ENCODE measurements at places on chromosomes 3 and 15.

DNA sequence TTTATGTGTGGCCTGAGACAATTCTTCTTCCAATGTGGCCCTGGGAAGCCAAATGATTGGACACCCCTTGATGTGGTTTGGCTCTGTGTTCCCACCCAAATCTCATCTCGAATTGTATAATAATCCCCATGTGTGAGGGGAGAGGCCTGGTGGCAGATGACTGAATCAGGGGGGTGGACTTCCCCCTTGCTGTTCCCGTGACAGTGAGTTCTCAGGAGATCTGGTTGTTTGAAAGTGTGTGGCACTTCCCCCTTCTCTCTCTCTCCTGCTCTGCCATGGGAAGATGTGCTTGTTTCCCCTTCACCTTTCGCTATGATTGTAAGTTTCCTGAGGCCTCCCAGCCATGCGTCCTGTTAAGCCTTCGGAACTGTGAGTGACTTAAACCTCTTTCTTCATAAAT is 60.1 kb upstream of the PARL start:
- no peak for DNase-seq

GRCh38 chr15:44250566-44251205 is 37.8 kb upstream of the GOLM2 start:
- DNase-seq = no peak

- no peak for DNase-seq
These were observed 203.6 kb downstream of the CGGBP1 start for GRCh38 chr3:87855211-87855610.

GRCh38 chr3:25592510-25592968 is 72.2 kb downstream of the TOP2B start:
- DNase-seq = no peak

- no peak for DNase-seq
These were observed 39.0 kb downstream of the CYP11A1 start for GRCh38 chr15:74328331-74329056.

GRCh38 chr15:75349851-75350588 is 3.2 kb downstream of the NEIL1 start:
- no peak for DNase-seq

- DNase-seq = no peak
These were observed 138.2 kb upstream of the IL12A start for GRCh38 chr3:159850481-159850880.

DNA sequence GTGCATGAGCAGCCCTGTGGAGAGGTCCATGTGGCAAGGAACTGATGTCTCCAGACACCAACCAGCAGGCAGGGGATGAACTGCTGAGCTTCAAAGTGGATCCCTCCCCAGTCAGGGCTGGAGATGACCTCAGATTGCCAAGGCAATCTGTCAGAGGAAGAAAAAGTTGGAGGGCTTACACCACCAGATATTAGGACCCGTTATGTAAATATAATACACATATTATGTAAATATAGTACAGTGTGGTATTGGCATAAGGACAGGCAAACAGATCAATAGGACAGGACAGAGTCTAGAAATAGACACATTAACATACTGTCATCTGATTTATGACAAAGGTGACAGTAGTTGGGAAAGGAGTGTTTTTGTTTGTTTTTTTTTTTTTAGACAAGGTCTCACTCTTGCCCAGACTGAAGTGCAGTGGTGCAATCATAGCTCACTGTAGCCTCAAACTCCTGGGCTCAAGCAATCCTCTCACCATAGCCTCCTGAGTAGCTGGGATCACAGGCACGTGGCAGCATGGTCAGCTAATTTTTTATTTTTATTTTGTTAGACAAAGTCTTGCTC is 18.0 kb upstream of the RAB7A start:
- DNase-seq = no peak

- no peak for DNase-seq
These were observed 12.4 kb upstream of the CD47 start for GRCh38 chr3:108103040-108103751.

GRCh38 chr15:74337607-74338211 is 29.7 kb downstream of the CYP11A1 start:
- DNase-seq = no peak

- DNase-seq = no peak
These were observed 3.8 kb downstream of the DCBLD2 start for GRCh38 chr3:98897701-98898100.

GRCh38 chr3:160213191-160213590 is 12.0 kb upstream of the C3orf80 start:
- DNase-seq = no peak

DNA sequence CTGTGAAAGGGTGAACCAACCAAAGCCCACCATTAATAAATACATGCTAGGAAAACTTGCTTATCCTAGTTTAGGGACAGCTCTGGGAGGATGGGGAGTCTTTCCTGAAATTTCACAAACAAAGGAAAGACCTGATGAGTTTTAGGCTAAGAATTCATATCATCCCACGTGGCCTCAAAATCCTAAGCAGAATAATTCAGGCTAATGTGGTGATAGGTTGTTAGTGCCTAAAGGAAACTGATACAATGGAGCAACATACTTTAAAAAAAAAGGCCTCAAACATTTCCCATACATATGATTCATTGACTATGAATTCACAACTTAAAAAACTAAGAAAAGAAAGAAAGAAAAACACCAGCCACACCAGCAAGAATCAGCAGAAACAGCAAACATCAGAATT is 126.9 kb upstream of the CNTN4 start:
- no peak for DNase-seq

GRCh38 chr15:70165716-70166284 is 68.1 kb upstream of the TLE3 start:
- DNase-seq = no peak

GRCh38 chr3:171796625-171797264 is 13.5 kb downstream of the PLD1 start:
- no peak for DNase-seq
